ENCODE measurements at places on chromosomes 16 and 17.

- no peak for DNase-seq
Measured at GRCh38 chr16:23944381-23944780, 108.6 kb downstream of the PRKCB start.

GRCh38 chr17:37060094-37060493 is 111.3 kb downstream of the AATF start:
- DNase-seq = no peak

DNA sequence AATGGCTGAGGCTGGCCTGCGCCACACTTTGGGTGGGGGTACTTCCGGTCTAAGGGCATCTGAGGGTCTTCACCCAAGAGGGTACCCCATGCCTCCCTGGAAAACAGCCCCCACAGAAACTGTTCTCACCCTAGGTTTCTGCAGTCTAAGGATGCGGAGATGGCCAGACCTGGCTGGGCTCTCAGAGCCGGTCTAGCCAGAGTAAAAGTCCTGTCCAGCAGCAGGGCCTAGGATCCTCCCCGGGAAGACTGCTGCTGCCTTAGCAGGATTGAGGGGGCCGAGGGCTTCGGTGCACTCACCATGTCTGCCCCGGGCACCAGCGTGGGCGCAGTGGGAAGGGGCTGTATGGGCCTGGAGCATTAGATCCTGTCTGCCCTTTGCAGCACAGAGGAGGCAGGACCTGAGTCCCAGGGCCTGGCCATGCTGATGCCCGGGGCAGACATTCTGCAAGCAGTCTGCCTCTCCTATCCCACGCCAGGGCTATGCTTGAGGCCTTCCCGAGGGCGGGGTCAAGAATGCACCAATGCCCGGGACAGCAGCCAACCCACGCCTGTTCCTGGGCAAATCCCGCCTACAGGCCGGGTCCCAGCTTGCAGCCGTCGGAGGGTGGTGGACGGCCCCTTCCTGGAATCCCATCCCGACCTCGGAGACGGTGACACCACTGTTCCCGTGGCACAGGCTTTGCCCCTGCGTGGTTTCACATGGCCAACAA is 54.7 kb downstream of the CBFA2T3 start:
- no peak for DNase-seq

DNA sequence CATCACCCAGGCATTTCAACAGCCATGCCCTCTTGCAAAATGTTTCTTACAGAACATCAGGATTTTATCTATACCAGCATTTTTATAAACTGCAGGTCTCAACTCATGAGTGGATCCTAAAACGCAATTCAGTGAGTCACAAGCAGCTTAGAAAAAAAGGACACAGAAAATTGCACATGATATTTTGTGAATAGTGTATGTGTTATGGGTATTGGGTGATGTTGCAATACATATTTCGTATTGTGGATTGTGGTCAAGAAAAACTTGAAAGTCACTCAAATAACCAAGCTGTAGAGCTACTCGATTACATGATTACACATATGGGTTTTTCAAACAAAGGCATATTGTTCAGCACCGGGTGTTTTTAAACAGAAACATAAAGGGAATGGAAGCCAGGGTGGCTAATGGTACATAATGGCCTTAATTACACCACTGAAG is 1.4 kb downstream of the WIPI1 start:
- no peak for DNase-seq

DNA sequence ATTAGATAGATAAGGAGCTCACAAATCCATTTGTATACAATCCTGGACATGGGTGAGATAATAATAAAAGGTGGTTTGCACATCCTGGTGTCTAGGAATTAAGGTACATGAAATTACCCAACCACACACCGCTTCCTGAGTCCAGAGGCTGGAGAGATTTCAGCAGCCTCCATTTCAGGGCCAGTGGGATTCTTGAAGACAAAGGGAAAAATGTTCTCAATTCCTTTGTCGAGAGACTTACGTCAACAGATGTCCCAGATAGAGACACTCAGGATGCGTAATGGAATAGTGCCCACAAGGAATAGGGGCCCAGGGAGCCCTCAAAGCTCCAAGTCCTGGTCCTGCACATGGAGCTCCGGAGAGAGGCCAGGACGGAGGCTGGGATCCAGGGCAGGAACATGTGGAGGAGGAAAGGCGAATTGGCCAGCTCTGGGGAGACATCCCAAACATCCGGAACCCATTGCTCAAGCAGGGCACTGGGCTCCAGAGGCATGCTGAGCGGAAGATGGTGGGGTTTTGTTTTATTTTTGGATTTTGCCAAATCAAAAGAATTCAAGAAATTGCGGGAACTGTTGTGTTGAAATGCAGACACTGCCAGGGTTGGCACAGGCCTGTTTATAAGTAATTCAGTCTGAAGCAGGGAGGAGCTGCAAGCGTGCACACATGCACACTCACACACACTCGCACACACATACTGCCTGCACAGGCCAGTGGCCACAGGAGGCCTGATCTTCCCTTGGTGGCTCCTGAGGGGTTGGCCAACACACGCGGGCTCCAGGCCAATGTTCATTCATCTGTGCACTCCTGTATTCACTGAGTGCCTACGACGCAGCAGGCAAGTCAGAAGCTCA is 97.2 kb downstream of the NOG start:
- DNase-seq = no peak

- no peak for DNase-seq
Measured at GRCh38 chr17:4540224-4540651, 14.9 kb downstream of the MYBBP1A start.

GRCh38 chr17:45006927-45007461 is 38.9 kb upstream of the C1QL1 start:
- DNase-seq = no peak

DNA sequence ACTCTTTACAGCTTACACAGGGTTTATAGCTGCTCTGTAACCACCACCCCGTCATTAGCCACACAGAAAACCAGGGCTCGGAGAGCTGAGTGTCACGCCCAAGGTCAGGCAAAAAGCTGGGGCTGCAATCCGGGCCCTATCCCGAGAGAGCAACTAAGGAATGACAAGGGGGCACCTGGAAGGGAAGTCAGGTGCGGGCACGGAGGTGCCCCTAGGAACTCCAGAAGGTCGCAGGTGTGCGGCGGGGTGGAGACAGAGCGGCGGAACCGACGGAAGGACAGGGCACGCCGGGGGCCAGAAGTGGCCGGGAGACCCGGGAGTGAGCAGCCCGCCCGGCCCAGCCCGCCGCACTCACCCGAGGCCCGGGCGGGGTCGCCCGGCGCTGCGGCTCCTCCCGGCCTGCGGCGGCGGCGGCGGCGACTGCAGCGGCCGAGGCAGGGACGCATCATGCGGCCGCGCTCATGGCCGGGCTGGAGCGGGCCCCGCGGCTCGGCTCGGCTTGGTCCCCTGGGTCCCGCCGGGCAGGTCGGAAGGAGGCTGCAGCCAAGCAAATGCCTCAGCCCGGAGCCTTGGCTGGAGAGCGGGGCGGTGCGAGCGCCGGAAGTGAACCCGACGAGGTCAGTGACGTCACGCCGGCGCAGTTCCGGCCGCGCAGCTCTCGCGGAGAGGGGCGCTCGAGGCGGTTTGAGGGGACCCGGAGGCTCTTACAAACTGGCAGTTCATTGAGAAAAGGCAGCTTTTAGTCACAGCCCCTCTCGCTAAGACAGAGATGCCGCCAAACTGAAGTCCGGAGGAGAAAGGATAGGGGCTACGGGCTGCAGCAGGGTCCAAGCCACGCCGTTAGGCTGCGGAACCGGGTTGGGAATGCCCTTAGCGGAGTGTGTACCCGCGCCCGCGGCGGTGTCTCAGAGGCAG is at the start of gene ZDHHC7:
Gene ZDHHC7, minus strand, starts transcription at position 605 of the 915 bp plus-strand sequence. CDS start 20,917 bp downstream, outside the sequence.
- DNase-seq = peak; percentile 97

DNA sequence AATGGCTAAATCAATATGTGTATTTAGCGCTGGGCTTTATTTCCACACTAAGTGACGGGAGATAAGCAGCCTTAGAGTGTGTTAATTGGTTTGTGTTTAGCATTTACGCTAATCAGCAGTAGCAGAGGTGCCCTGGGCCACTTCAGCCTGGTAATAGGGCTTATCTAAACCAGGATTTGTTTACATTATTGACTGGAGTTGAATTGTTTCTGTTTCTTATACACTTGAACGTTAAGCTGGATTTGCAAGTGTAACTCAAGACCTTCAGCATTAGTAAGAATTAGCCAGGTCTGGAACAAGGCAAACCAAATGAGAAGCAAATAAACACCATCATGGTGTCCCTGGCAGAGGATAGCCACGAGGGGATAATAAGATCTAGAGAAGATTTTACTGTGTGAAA is 313.6 kb downstream of the HS3ST4 start:
- DNase-seq = no peak

GRCh38 chr16:76199681-76200220 is 77.5 kb upstream of the CNTNAP4 start:
- no peak for DNase-seq

- no peak for DNase-seq
Measured at GRCh38 chr17:13584701-13585080, 17.0 kb downstream of the HS3ST3A1 start.

DNA sequence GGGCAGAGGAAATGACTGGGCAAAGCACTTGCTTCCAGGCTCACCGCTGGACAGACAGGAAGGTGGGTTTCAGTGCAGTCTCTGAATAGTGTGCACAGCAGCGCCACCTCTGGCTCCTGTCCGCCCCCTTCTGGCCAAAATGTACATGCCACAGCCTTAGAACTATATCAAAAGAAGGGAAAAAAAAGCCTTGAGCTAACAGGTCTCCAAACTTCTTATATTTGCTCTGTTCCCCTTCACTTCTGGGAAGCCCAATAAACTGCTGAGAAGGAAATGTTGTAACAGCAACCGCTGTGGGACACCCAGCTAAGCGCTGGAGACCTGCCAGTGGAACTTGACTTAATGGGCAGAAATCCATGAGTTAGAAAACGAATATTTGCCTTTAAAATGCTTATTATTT is 17.5 kb downstream of the COG7 start:
- DNase-seq = peak; percentile 67

GRCh38 chr16:88283596-88283995 is 99.2 kb upstream of the ZNF469 start:
- no peak for DNase-seq

DNA sequence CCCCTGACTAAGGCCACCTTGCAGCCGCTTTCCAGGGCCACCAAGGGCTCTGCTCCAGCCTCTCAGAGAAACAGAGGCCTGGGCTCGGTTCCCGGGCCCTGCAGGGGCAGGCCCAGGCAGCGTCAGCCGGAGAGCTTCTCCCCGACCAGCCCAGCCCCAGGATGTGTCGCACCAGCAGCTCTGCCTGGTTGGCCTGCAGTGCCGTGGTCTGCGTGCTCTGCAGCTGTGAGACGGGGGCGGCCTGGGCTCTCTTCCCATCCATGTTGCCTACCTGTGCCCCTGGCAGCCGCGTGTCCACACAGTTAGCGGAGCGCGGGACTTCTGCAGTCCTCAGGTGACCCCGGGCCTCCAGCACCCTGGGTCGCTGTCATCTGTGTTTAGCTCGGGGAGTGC is 4.8 kb downstream of the IGFALS start:
- DNase-seq = no peak

Measured in GM20000 (cell line).